ENCODE measurements at places on chromosomes 11 and 22.

- no peak for DNase-seq
Observed at GRCh38 chr11:2452321-2453012, 7.7 kb downstream of the KCNQ1 start.

- no peak for DNase-seq
Observed at GRCh38 chr11:106137061-106137460, 59.6 kb downstream of the AASDHPPT start.

DNA sequence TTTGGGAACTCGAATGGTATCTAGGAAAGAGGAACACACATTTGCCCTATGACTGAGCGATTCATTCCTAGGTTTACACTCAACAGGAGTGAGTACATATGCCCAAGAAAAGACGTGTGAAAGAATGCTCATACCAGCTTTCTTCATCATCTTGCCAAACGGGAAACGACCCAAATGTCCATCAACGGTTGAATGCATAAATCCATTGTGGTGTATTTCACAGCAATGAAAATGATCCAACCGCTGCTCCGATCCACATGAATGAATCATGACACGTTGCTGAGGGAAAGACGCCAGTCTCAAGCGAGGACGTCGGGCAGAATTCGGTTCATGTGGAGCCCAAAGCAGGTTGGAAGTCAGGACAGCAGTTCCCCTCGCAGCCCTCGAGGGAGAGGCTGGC is 71.5 kb downstream of the CYTH4 start:
- DNase-seq = no peak

DNA sequence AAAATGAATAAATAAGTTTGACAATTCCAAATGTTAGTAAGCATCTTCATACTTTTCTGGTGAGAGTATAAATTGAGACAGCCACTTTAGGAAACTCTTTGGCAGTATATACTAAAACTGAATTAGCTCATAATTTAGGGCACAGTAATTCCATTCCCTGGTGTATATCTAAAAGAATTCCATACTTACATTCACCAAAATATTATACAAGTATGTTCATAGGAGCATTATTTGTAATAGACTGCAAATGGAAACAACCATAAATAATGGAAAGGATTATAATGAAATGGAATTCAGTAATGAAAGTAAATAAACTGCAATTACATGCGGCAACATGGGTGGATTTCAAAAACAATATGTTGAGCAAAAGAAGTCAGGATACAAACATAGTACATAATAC is 315.8 kb upstream of the LRRC4C start:
- DNase-seq = no peak

- DNase-seq = no peak
Observed at GRCh38 chr11:1118755-1119603, 38.8 kb upstream of the MUC5AC start.

- DNase-seq = no peak
Observed at GRCh38 chr11:23729088-23729487, 767.8 kb upstream of the LUZP2 start.

- no peak for DNase-seq
Observed at GRCh38 chr11:76777876-76778275, 5.3 kb upstream of the TSKU start.

DNA sequence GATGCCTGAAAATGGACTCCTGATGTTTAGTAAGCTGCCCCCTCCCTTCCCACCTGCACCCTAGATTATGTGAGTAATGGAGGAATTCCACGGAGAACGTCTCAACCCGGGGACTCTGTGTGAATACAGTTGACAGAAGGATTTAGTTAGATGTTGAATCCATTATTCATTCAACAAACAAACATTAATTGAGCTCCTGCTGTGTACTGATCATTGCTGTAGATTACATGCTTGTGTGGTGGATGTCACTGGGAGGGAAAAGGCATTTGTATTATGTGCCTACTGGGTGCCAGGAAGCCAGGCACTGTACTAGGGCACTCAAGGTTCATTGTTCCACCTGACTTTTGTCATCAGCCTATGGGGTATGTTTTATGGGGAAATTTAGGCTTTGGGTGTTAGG is 22.9 kb upstream of the CRYBB3 start:
- no peak for DNase-seq

DNA sequence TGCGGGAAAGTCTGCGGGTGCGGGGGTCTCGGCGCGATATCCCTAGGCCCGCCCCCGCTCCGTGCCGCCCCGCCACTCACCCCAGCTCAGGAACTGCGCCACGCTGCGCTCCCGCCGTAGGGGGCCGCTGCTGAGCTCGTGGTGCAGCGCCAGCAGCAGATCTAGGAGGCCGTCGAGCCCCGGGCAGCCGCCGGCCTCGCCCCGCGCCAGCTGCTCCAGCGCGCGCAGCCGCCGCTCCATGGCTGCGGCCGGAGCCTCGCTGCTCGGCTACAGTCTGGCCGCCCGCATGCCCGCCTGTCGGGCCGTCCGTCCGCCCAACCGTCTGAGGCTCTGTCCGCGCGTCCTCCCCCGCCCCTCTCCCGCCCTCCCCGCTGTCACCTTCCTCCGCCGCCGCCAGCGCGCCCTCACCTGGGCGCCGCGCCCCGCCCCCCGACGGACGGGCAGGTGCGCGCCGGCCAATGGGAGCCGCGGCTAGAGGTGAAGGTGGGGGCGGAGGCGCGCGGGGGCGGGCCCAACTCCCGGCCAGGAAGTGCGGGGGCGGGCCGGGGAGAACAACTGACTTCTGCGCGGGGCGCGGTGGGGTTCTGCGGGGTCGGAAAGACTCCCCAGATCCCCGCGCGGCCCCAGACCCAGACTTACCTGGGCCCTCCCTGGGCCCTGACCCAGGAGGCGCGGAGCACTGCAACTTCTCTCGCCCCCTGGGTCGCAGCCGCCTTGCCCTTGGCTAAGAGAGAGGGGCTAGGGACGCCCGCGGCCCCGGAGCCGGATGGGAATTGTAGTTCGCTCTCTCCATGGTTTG is at the start of gene CDC42BPG:
Gene CDC42BPG (minus strand): TSS at position 324 of the 799 bp plus-strand sequence. CDS start 84 bp downstream, at position 240.
- DNase-seq = peak; percentile 84

- peak; percentile 41 for DNase-seq
Observed at GRCh38 chr11:72224564-72225410, at the start of gene INPPL1. INPPL1 (plus strand) TSS chr11:72224767; CDS start chr11:72224985, 218 bp downstream.

DNA sequence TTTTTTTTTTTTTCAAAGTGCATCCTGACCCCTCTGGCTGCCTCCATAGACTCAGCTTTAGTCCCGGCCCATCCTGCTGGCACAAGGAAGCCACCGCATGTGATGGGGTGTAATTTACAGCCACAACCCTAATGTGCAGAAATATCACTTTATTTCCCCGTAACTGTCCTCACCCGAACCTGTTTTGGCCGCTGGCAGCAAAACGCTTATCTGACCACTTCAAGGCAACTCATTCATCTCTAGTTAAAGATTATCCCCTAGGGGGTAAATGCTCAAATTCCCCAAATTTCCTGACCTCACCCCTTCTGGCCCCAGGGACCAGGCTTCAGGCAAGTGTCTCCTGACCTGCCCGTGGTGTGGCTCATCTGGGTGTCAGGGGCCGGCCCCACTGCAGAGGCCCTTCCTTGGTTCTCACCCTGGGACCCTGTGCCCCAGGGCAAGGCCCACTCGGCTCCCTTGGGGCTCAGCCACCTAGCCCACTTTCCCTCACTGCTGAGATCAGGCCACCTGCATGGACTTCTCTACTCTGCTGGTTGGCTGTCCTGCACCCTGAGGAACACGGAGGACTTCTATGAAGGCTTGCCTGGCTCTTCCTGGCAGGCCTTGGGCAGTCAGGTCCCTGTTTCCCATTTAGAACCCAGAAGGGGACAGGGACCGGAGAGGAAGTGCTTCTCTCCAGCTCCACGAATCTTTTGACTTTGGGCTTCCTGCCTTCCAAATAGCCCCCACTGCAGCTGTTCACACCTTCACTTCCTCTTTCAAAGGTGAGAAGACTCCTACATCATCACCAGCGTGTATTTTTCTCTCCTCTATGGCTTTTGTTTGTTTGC is 53.3 kb downstream of the WNT11 start:
- peak; percentile 25 for DNase-seq

GRCh38 chr11:64759722-64760719 is at the start of gene PYGM:
PYGM (minus strand) TSS chr11:64759974; CDS start chr11:64759898, 76 bp downstream.
- DNase-seq = peak; percentile 42

GRCh38 chr11:35969089-35970042 is 25.5 kb downstream of the LDLRAD3 start:
- DNase-seq = no peak

All from CD4-positive, alpha-beta T cell treated with Interleukin-12 subunit alpha and Interleukin-12 subunit beta, for 1 hour (primary cell).